Sciatic nerve (tissue), 2 donors: ENCODE measurements at places on chromosomes 16 and 17.

GRCh38 chr17:47742319-47743181, 9.5 kb downstream of the TBX21 start:
- DNase-seq, result peak; percentile 51

- no peak for DNase-seq
Observed at GRCh38 chr16:66701516-66701915, 5.0 kb upstream of the CMTM4 start.

DNA sequence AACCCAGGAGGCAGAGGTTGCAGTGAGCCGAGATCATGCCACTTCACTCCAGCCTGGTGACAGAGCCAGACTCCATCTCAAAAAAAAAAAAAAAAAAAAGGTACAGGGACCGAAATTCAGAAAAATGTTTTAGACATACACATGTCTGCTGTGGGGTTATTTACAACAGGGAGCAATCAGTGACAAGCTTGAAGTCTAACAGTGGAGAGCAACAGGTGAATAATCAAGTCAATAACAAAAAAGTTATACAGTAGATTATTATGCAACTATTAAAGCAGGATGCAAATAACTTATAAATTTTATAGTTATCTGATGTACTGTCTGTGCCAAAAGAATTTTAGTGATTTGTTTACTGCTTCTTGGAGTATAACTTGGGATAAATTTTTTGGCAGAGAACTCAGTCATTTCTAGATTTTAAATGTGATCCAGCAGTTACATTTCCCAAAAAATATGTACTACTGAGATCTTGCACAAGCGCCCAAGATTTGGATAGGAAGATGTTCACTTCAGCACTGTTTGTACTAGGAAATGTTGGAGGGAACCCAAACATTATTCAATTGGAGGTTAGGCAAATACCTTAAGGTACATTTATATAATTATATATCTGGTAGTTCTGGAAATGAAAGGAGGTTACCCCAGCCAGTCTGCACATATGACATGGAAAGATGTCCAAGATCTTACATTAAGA, 34.1 kb downstream of the EEF2K start:
- DNase-seq, result no peak

- no peak for DNase-seq
Observed at GRCh38 chr16:3578610-3579551, 1.7 kb upstream of the NLRC3 start.

GRCh38 chr16:56864960-56865359, at the start of gene SLC12A3:
Gene SLC12A3 (plus strand): TSS chr16:56865207. CDS start chr16:56865236, 29 bp downstream.
- DNase-seq, result no peak

- DNase-seq, result peak; percentile 86
Observed at GRCh38 chr17:63434951-63435571, 11.0 kb downstream of the CYB561 start.
